ENCODE measurements at places on chromosomes 1 and 21.

GRCh38 chr1:188065917-188066316 lies 1237.2 kb downstream of the PLA2G4A start:
- DNase-seq, result no peak

GRCh38 chr21:31838586-31839355 lies 34.0 kb upstream of the HUNK start:
- DNase-seq, result no peak

DNA sequence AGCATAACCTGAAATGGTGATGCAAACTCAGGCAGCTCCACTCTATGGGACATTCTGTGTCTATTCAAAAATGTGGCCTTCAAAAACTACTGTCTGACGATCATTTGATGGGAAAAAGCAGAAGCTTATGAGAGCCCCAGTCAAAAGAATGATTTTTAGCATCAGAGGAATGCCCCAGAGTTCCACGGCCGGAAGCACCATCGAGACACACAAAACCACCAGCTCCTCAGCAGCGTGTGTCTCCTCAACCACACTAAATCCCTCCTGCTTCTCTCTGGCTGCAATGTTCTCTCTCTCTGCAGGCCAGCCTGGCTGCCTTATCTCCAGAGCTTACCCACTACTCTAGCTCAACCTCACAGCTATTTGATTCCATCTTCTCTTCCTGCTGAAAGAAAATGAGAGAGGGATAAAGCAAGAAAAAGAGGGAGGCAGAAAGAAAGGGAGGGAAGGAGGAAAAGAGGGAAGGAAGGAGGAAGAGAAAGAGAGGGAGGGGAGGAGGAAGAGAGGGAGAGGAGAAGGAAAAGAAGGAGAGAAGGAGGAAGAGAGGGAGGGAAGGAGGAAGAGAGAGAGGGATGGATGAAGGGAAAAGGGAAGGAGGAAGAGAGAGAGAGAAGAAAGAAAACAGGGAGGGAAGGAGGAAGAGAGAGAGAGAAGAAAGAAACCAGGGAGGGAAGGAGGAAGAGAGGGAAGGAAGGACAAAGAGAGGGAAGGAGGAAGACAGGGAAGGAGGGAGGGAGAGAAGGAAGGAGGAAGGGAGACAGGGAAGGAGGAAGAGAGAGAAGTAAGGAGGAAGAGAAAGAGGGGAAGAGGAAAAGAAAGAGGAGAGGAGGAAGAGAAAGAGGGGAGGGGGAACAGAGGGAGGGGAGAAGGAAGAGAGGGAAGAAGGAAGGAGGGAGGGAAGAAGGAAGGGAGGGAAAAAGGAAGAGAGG lies 33.5 kb upstream of the LAPTM5 start:
- DNase-seq, result no peak

DNA sequence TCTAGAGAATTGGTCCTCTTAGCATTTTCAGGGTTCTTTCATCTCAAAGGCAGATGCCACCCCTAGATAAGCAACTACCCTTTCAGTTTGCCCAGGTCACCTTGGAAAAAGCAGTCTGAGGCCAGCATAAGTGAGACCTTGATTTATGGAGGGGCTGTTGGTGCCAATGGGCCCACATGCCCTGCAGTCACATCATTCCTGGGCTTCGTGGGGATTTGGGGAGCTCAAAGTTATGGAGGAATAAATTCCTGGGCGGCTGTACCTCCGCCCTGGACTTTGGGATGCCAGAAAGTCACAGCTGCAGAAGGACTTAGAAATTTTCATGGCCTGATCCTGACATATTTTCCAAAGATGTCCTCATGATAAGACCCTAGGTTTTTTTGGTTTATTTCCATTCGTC lies 2.7 kb upstream of the SDHB start:
- DNase-seq, result no peak
